ENCODE measurements at places on chromosomes 12 and 14.
A peak's percentile ranks its signal among the peaks of the same experiment; 100 is the strongest.

GRCh38 chr12:95709152-95709551, 81.4 kb downstream of the NTN4 start:
- DNase-seq, result no peak

- no peak for DNase-seq
Observed at GRCh38 chr14:93566065-93566693, 135.4 kb downstream of the UNC79 start.

- no peak for DNase-seq
Observed at GRCh38 chr14:105258846-105259245, 10.5 kb downstream of the BTBD6 start.

GRCh38 chr12:104473374-104473983, 16.7 kb downstream of the CHST11 start:
- DNase-seq, result no peak

- DNase-seq, result no peak
Observed at GRCh38 chr14:54166049-54166950, 209.7 kb upstream of the BMP4 start.

- DNase-seq, result no peak
Observed at GRCh38 chr14:82872494-82872893, 1338.8 kb upstream of the SEL1L start.

DNA sequence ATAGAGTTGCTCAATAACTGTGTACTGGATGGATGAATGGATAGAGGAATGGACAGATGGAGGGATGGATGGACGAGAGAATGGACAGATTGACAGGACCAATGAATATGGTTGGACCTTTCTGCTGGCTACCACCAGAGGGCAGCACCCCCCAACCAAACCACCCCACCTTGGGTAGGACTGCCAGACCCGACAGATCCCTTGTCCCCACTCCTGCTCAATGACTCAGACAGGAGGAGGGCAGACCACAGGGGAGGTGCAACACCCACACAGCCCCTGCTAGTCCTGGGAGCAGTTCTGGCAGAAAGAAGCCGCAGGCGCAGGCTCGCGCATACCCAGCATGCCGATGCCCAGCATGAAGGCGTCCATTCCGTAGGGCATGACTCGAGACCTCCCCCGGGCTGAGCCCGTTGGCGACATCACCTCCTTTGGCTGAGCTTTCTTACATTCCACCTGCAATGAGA, 12.4 kb downstream of the MSI1 start:
- DNase-seq, result peak; percentile 86

- no peak for DNase-seq
Observed at GRCh38 chr14:20429801-20430669, 5.9 kb downstream of the KLHL33 start.

- no peak for DNase-seq
Observed at GRCh38 chr12:120515496-120515895, 13.5 kb downstream of the COQ5 start.

DNA sequence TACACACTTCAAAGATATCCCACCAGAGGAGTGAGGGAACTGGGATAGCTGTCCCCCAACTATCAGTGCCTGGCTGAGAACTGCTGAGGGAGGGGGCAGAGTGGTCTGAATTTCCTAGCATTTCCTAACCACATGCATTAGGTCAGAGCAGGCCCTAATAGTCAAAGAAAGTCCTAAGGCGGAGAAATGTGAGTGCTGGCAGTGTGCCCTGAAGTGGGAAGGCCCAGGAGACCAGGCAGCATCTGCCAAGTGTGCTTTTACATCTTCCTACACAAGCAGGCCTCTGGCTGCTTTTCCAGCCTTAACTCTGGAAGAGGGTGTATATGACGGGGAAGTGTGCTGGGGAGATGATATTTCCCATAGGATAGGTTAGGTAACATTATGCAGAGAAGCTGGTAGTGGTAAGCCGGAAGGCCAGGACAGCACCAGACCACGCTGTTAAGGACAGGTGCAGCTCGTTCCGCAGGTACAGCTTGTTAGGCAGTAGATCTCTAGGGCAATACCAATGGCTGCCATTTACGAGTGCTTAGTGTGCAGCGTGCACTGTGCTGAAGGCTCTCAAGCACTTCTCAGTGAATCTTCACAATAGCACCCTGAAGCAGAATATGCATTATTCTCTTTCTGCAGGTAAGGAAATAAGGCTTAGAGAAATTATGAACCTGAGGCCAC, 9.1 kb upstream of the CCDC198 start:
- peak; percentile 60 for DNase-seq

- DNase-seq, result no peak
Observed at GRCh38 chr12:56080556-56081138, 682 bp downstream of the ERBB3 start.

GRCh38 chr12:59594943-59595500, 807 bp upstream of the SLC16A7 start:
- DNase-seq, result no peak

GRCh38 chr14:32757568-32757967, 181.1 kb upstream of the NPAS3 start:
- DNase-seq, result no peak

- no peak for DNase-seq
Observed at GRCh38 chr14:24311837-24312615, 724 bp downstream of the LTB4R start.

GRCh38 chr14:70416338-70416724, 559 bp downstream of the SYNJ2BP start:
- no peak for DNase-seq

GRCh38 chr12:40331886-40332285, 107.1 kb downstream of the LRRK2 start:
- DNase-seq, result no peak

DNA sequence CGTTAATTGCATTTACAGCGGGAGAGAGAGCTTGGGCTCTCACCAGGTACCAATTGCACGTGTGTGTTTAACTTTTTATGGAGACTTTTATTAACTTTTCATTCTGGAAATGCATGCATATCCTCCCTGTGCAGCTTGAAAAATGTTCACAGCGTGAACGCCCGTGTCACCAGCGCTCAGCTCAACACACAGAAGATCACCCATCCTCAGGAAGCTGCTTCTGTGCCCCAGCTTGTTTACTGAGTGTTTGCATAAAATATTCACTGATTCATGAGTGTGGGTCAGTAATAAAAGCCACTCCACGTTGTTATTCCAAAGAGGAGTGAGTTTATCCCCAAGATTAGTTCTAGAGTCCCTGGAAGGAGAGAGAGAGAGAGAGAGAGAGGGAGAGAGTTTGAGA, 75.5 kb upstream of the FZD10 start:
- DNase-seq, result no peak

DNA sequence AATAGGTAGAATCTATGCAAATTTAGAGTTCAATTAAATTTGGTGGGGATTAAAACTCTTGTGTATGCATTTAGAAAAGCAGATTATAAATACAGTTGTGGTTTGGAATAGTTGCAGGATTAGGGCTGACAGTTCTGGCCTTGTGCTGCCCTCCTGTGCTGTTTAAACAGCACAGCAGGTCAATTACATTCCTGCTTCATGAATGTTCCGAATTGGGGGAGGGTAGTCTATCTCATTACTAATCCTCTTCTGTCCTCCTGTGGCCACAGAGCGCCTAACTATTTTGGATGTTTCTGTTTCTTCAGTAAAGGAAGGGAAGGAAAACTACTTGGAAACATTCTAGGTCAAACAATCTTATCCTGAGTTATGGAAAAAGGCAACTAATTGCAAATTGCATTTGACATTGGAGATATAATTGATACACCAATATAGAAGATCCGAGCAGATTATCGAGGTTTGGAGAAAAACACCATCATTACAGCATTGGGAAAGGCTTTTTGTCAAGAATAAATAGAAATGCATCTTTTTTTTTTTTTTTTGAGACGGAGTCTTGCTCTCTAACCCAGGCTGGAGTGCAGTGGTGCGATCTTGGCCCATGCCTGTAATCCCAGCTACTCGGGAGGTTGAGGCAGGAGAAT, 8.7 kb upstream of the GPR19 start:
- peak; percentile 58 for DNase-seq

- DNase-seq, result no peak
Observed at GRCh38 chr12:26648584-26648983, 184.4 kb downstream of the ITPR2 start.

DNA sequence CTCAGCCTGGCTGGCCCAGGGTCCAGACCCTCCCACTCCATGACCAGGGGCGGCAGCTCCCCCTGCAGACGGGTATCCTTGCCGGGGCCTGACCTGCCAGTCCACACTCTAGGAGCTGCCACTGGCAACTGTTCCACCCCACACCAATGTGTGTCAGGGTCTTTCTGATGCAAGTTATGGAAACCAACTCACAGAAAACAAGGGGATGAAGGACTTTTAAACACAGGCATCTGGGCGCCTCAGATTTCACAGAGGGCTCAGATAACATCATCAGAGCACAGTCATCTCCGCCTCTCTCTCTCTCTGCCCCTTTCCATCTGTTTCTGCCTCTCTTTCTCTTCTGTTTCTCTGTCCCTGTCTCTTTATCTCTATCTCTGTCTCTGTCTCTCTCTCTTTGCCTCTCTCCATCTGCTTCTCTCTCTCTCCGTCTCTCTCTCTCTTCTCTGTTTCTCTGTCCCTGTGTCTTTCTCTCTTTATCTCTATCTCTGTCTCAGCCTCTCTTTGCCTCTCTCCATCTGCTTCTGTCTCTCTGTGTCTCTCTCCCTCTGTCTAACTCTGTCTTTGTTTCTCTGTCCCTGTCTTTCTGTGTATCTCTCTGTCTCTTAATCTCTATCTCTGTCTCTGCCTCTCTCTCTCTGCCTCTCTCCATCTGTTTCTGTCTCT, 67.4 kb upstream of the FBRSL1 start:
- no peak for DNase-seq

DNA sequence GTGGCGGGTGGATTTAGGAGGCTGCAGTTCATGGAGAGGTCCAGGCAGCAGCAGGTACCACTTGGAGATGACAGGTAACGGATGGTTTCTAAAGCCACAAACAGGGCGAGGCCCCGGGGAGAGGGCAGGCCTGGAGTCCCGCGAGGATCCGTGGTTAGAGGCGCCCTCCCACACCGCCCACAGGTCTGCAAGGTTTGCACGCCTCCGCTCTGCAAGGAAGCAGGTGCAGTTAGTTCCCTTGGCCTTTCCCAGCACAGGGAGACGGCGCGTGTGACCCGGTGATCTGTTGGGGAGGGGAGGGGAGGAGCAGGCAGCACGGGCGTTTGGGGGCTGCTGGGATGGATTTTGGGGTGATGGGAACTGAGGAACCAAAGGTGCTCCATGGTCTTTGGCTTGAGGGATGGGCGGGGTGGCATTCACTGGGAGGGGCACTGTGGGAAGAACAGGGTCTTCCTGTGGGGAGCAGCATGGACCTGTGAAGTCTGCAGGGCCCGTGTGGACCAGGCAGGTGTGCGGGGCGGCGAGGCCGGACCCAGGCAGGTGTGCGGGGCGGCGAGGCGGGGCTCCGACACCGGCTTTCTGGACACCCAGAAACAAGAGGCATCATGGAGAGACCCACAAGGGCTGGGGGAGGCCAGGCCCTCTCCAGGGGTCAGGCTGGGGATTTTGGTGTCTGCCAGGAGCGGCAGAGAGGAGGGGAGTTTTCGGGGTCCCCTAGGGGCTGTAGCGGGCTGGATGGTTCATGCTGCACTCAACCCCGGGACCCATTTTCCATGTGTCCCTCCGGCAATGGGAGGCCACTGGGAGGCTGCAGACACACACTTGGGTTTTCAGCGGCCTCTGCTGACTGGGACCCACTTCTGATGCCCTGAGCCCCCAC, 29.1 kb downstream of the NOC4L start:
- no peak for DNase-seq

- DNase-seq, result no peak
Observed at GRCh38 chr12:26845984-26846383, 13.0 kb upstream of the ITPR2 start.

DNA sequence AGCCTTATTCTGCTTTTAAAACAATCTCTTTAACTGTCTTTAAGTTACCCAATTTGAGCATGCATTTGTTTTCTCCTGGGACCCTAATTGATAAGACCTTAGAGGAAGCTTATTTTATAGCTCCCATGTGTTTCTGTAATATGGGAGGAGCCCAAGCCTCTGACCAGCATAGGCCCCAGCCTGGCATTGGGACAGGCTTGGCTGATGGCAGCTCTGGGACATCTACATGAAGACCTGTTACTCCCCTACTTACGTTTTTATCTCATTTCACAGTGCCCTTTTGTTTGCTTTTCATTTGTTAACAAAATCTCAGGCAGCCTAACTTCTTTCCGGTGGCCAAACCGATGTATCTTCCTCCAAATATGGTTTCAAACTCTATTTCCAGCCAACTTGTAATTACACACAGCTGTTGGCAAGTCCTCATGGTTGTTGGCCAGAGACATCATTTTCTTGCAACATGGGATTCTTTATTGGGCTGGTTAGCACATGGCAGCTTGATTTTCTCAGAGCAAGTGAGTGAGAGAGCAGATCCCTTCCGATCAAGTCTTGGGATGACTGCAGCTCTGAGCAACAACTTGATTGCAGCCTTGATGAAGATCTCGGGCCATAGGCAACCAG, 1117.5 kb downstream of the AACS start:
- peak; percentile 56 for DNase-seq

GRCh38 chr12:113683574-113683973, 211.9 kb upstream of the LHX5 start:
- no peak for DNase-seq

GRCh38 chr12:20555015-20555414, 140.1 kb upstream of the SLCO1C1 start:
- no peak for DNase-seq

- DNase-seq, result no peak
Observed at GRCh38 chr14:99173086-99173485, 98.9 kb downstream of the BCL11B start.

- no peak for DNase-seq
Observed at GRCh38 chr12:80321653-80322052, 122.4 kb upstream of the PTPRQ start.

- DNase-seq, result no peak
Observed at GRCh38 chr12:104906695-104907094, 51.4 kb downstream of the SLC41A2 start.

GRCh38 chr14:23209651-23210423, 26.4 kb upstream of the SLC7A8 start:
- no peak for DNase-seq

DNA sequence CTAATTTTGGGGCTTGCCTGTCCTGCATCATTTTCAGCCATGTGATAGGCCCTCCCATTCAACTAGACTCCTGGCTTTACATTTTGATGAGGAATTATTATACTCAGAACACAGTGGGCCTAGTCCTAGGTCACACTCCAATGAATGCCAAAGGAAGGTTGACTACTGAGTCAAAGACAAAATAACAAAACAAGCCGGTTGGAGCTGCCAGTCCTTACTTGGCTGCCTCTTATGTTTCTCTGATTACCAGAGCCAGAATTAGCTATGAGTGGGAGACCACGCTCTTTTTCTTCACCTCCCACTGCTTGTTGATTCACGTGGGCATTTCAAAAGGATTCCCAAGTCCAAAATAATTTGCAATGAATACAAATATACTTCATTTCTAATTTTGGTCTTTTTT, 78.1 kb upstream of the USP44 start:
- no peak for DNase-seq

DNA sequence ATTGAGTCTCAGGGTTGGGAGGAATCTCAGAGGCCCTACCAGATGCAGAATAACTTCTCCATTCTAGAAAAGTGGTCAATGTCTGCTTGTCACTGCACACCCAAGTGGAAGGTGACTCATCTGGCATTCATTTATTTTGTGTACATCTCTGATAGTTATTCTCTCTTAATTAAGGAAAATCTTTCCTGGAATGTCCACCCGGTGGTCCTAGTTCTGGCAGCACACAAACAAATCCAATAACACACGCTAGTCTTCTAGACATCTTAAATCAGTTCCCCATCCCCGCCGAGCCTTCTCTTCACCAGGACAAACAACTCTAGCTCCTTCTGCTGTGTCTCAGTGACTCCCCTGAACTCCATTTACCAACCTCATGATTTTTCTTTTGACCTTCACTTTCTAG, 50.0 kb upstream of the SCN8A start:
- no peak for DNase-seq

- DNase-seq, result no peak
Observed at GRCh38 chr12:80469681-80470080, 25.6 kb downstream of the PTPRQ start.

GRCh38 chr14:55433880-55434804, 6.3 kb downstream of the TBPL2 start:
- DNase-seq, result no peak
